Activated B cell treated with CpG ODN at 0.5 μM for 24 hours (primary cell): ENCODE measurements at places on chromosomes 4 and X.
A peak's percentile ranks its signal among the peaks of the same experiment; 100 is the strongest.

GRCh38 chr4:5409972-5410618 is 298.3 kb downstream of the EVC2 start:
- DNase-seq = no peak

- peak; percentile 92 for DNase-seq
Observed at GRCh38 chr4:39365830-39366771, at the start of gene RFC1. RFC1 (minus strand) TSS chr4:39366362; CDS start chr4:39366241, 121 bp downstream.

GRCh38 chr4:23903859-23904438 is 14.1 kb upstream of the PPARGC1A start:
- no peak for DNase-seq

DNA sequence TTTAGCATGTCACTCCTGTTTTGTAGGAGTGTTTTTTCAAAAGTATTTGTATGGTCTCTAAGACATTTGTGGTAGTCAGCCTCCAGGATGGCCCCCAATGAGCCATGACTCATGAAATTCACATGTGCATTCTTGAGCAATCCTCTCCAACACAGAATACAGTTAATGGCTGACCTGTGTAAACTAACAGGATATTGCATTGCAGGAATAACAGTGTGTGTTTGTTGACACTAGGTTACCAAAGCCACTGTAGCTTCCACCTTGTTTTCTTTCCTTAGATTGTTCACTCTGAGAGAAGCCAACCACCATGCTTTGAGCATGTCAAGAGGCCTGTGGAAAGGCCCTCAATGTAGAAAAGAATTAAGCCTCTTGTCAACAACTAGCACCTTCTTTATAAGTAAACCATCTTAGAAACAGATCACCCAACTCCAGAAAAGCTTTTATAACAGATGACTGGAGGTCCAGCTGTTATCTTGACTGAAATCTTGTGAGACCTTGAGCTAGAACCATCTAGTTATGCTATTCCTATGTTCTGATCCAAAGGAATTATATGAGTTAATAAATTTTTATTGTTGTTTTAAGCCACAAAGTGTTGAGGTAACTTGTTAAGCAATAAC is 28.5 kb downstream of the TBCK start:
- no peak for DNase-seq

GRCh38 chrX:2676794-2677675 is 14.1 kb upstream of the CD99 start:
- DNase-seq = no peak

DNA sequence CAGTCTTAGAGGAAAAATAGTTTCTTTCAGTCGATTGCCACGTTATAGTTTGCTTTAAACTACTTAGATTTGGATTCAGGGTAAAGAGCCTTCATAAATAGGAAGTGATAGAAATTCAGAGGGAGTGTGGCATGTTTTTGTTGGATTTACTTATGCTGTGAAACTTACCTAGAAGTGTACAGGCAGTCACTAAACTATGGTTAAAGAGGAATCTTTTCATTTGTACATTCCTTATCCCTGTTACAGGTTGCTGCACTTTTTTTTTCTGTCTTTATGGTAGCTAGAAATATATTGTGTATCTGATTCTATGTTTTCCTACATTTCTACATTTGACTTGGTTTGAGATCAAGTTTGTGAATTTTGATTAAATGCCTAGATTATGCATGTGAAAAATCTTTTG is 19.1 kb downstream of the WWC2 start:
- no peak for DNase-seq

DNA sequence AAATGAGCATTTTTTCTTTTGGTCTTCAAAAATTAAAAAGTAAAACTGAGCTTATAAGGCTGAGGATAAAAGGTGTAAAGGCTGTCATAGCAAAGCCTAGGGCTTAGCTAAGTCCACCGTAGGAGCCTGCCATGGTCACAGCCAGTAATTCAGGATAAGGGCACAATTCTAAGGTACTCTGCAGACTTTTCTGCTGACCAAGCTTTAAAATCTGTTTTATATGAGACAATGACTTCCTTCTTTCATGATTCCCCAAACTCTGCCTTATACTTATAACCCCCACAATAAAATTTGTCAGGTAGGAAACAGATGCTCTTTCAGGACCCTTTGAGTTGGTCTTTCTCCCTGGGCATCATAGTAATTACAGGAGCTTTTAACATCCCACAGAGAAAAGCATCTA is 138.5 kb downstream of the COL4A6 start:
- DNase-seq = no peak

GRCh38 chr4:112951362-112952312 is 97.8 kb upstream of the ANK2 start:
- DNase-seq = no peak

DNA sequence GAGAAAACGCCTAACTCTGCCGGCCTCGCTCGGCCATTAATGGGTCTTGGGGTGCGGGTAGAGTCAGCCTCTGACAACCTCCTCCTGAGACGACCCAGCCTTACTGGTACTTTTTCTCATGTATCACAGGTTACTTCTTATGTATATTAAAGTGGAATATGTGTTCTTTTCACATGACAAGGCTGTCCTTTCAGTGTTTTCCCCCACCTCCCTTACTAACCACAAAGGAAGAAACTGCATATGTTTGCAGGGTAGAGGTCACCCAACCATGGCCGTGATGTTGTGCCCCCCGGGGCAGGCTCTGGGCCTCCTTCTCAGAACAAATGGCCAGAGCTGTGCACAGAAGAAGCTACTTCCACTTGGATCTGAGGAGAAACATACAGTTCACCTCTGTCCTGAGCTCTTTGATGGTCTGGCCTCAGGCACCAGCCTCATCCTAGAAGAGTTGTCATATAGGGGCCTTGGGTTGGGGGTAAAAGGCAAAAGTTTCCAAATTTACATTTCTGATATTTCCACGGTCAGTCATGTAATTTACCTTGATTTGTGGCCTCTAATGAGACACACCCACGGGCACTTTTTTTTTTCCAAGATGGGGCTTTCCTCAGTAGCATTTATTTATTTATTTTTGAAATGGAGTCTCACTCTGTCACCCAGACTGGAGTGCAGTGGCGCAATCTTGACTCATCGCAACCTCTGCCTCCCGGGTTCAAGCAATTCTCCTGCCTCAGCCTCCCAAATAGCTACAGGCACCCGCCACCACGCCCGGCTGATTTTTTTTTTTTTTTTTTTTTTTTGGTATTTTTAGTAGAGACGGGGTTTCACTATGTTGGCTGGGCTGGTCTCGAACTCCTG is 1.9 kb downstream of the SOWAHD start:
- no peak for DNase-seq

DNA sequence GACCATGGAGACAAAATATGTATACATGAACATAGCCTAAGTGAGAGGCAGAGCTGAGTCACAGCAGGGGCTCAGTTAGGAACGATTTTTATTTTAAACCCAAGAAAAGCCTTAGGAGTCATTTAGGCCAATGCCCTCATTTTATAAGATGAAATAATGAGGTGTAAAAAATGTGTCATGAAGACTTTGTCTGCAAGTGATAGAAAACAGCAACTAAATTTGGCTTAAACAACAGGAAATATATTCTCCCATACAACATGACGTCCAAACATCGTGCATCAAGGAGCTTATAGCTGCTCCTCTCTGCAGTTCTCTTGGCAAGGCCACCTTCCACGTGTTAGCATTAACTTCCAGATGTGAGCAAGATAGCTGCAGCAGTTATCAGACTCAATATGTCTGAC is 16.8 kb downstream of the SCFD2 start:
- no peak for DNase-seq

DNA sequence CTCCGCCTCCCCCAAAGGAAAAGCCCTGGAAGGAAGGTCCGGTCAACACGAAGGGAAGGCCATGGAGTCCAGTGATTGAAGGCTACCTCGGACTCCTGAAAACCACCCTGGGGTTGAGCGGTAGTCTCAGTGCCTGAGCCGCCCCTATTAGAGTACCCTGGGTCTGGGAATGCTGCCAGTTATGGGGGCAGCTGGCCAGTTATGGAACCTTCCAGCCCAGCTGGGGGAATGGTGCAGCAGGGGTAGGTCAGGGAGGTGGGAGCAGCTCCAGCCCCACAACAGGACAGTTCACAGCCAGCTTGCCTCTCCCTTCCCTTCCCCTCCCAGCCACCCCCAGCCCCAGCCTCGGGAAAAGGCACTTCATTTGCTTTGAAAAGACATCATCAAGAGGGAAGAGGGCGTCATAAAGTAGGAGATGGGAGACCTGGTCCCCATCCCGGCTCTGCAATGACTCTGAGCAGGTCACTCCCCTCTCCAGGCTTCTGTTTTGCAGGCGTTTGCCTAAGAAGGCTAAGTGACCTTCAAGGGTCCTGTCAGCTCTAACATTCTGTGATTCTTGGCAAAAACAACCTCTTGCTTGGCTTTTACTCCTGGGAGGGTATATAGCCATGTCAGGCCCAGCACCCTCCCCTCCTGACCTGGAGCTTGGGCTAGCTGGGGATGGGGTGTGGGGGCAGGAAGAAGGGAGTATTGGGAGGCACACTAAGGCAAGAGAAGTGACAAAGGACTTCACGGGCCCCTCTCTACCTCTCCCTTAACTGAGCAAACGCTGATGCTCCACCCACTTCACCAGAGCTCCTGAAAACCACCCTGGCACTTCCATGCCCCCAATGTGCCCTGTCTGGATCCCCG is 8.0 kb downstream of the APLN start:
- DNase-seq = no peak

GRCh38 chr4:25446611-25447010 is 69.5 kb downstream of the ANAPC4 start:
- no peak for DNase-seq

DNA sequence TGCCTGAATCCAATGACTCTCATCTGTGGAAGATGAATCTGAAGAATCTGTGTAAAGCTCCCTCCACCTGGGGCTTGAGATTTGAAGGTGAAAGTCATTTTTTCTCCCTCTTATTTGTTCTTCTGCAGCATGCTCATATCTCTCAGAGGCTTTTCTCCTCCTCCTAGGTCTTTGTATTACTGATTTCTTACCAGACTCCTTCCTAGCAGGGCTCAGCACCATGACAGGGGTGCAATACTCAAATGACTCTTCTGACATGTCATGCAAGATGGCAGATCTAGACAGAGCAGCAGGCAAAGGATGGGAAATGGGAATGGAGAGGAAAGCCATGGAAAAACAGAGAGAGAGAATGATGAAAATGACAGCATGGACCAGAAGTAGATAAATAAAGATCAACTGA is 118.3 kb downstream of the TMA16 start:
- no peak for DNase-seq

- DNase-seq = no peak
Observed at GRCh38 chrX:1027133-1027532, 185.3 kb downstream of the CRLF2 start.

GRCh38 chr4:38020386-38020785 is 60.2 kb downstream of the PTTG2 start:
- no peak for DNase-seq

- no peak for DNase-seq
Observed at GRCh38 chr4:20512985-20513384, 187.3 kb upstream of the PACRGL start.

GRCh38 chrX:14591976-14592375 is 62.6 kb downstream of the GLRA2 start:
- no peak for DNase-seq

DNA sequence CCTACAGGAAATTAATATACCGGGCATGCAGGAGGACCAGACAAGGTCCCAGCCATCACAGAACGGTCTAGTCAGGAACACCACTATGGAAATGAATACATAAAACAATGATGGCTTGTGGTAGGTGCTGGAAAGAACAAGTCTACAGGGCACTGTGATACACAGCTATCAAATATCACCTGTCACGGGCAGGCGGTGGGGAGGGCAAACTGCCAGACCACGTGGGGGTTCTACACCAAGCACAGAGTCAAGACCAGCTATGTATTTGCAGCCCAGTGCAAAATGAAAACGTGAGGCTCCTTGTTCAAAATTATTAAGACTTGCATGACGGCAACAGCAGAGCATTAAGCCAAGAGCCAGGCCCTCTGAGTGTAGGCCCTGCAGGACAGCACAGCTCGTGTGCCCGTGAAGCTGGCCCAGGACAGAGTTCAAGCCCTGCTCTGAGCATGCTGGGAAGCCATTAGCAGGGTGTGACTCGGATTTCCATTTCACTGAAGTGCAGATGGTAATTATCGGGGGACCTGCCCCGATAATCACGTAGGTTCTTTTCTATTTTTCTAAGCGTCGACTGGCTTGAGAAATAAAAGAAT is 83.6 kb downstream of the JAKMIP1 start:
- no peak for DNase-seq

DNA sequence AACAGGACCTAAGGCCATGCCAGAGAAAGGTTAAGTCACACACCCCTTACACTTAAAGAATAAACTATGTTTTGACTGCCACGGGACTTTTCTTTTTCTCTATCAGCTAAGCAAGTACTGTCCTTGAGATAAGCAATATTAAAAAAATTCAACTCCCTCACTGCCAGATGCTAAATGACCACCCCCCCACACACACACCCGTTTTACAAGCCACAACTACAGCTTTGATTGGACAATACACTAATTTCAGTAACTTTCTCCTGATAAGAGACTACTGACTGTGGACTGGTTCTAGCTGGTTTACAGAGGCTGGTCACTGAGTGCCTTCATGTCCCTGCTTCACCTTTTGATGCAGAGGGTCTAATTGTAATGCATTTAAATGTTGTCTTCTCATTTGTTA is 63.9 kb upstream of the HOPX start:
- DNase-seq = no peak

DNA sequence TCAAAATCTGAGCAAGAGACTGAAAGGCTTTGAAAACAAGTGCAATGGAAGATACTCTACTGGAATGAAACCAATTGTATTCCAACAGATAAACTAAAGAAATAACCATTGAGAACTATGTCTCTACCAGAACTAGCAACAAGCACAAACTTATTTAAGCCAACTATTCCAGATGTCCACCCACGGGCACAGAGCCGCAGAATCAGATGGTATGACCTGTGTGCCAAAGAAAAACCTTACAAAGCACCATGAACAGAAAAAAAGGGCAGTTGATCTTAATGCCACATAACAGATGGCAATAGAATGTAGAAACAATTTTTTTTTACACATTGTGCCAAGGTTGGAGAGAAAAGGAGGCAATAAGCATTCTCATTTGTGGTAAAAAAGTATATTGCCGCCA is 269.3 kb upstream of the ADGRL3 start:
- DNase-seq = no peak

DNA sequence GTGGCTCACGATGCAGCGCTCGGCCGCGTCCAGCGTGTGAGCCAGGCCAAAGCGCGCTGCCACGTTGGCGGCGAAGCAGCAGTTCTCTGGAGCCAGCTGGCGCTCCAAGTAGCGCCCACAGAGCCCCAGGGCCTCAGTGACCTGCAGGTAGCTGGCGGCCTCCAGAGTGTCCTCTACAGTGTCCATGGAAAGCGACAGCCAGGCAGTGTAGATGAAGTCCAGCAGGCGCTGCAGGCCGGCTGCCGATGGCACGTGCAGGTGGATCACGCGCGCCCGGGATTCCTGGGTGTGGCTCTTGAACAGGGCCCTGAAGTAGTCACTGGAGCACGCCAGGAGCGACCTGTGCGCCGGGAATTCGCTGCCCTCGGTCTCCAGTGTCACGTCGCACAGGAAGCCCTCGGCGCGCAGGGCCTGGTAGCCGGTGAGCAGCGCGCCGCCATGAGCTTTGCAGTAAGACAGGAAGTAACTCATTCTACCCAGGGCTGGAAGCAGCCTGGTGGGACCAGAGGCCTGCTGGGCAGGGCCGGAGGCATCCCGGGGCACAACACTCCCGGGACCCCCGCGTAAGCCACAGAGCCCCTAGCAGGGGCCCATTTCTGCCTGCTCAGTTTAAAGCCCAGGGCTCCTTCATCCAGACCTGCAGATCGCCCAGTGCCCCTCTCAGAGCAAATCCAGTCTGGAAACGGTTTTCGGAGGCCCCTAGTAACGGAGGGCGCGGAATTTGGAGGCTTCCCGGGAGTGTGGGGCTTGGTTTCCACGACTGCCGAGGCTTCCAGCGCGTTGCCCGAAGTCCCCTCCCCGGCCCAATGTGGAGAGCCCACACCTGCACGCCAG is 595 bp downstream of the KLHL34 start:
- DNase-seq = no peak

GRCh38 chr4:23904639-23905071 is 14.8 kb upstream of the PPARGC1A start:
- no peak for DNase-seq
